HuH-7.5 (cell line): ENCODE measurements at places on chromosomes 6 and 20.

GRCh38 chr6:138785079-138785478 is 10.8 kb upstream of the ECT2L start:
- DNase-seq = no peak

GRCh38 chr20:41425180-41425884 is 58.7 kb upstream of the EMILIN3 start:
- DNase-seq = no peak

GRCh38 chr20:650954-651353 is 2.0 kb downstream of the SRXN1 start:
- no peak for DNase-seq

DNA sequence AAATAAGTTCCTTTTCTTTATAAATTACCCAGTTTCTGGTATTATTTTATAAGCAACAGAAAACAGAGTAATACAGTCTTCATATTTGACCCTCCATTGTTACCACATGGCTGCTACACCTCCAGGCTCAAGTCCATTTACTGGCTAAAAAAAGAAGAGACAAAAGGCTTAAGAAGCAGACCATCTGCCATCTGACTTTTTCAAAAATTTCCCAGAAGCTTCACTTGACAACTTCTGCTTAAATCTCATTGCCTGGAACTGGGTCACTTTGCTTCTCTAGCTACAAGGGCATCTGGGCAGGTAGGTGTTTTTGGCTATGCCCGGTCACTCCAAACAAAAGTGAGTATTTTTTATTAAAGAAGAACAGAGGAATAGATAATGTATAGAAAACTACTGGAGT is 118.0 kb downstream of the GRM1 start:
- no peak for DNase-seq

- DNase-seq = no peak
These were observed 151.6 kb downstream of the SYNDIG1 start for GRCh38 chr20:24620937-24621519.

DNA sequence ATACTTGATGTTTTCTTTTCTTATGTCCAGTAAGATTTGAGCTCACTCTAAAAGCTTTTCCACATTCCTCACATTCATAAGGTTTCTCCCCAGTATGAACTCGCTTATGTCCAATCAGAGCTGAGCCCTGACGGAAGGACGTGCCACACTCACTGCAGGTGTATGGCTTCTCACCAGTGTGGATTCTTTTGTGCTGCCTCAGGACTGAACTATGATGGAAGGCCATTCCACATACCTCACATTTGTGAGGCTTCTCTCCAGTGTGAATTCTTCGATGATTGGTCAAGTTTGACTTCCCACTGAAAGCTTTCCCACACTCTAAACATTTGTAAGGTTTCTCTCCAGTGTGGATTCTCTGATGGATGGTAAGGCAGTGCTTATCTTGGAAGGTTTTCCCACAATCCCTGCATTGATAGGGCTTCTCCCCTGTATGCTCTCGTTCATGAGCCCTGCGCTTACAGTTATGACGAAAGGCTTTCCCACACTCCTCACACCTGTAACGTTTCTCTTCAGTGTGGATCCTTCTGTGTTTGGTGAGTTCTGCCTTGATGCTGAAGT is 9.9 kb downstream of the ZNF311 start:
- DNase-seq = no peak

DNA sequence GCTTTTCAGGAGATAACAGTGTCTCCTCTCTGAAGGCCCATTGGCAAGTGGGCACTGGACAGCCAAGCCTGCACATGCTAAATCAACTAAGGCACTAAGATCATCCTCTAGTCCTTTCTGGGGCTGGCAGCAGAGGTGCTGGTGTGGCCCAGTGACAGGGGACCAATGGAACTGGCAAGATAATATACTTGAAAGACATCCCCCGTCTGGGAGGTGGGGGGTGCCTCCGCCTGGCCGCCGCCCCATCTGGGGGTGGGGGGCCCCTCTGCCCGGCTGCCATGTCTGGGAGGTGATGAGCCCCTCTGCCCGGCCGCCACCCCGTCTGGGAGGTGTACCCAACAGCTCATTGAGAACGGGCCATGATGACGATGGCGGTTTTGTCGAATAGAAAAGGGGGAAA is 223.3 kb downstream of the UNC5CL start:
- DNase-seq = no peak

DNA sequence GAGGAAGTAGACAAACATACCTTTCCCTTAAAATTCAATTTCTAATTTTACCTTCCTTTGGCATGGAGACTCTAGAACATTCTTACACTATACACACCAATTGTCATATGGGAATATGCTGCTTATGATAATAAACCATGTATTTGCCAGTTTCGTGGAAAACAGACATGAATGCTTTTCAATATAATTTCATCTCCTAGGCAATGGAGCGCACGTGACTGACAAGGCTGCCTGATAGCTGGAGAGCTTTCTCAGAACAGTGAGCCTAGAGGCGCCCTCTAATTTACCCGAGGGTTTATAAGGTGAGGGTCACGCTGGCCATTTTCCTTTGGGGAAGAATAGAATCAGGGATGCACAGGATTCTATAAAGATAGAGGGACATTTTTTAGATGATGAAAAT is 56.5 kb downstream of the PRR18 start:
- DNase-seq = no peak
